ENCODE measurements at places on chromosomes 6 and 20.
A peak's percentile ranks its signal among the peaks of the same experiment; 100 is the strongest.

GRCh38 chr6:25564943-25565342 is 87.1 kb upstream of the SCGN start:
- no peak for DNase-seq

- DNase-seq = no peak
Observed at GRCh38 chr6:104885518-104886043, 25.9 kb upstream of the HACE1 start.

GRCh38 chr6:36669002-36669401 is 9.5 kb upstream of the CDKN1A start:
- no peak for DNase-seq

DNA sequence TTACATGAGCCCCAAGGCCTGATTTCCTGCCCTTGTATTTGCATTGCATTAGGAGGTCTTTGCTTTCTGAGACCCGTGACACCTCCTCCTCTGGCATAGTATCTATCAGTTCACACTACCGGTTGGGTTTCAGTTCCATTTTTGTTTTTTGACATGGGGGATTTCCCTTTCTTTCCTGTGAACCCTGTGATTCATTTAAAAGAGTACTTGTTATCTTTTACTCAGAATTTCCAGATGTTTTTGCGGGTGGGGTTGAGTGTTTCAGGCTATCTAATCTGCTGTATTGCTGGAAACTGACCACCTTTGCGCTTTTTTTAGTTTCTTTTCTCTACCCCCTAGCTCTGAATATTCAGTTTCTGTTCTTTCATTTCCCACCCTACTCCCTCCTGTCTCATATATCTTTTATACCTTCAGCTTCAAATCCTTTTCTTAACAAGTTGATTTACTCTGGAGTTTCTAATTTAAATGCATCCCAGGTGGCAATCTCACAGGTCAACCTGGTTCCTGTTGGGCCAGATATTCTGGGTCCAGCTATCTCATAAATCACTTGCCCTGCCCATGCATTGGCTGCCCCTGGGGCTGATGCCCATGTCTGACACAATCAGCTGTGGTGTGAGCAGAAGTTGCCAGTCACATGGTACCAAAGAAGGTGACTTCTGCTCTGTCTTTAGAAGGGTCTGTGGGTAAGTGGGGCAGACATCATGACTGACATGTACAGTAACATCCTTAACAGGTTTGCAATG is 14.3 kb upstream of the NCOA3 start:
- no peak for DNase-seq

DNA sequence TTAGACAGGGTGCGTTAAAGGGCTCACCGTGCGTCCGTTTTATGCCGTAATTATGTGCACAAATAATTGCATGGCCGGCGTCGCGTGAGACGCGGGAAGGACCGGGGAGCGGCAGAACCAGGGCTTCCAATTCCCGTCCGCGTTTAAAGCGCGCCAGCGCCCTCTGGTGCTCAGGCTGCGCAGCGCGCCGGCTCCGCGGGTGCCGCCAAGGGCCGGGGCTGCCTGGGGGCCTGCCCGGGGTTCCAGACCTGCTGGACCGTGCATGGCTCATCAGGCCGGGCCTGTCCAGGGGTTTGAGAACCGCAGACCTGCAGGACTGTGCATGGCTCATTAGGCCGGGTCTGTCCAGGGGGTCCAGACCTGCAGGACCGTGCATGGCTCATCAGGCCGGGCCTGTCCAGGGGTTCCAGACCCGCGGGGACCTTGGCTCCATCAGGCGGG is 369.0 kb downstream of the THBS2 start:
- peak; percentile 3 for DNase-seq

DNA sequence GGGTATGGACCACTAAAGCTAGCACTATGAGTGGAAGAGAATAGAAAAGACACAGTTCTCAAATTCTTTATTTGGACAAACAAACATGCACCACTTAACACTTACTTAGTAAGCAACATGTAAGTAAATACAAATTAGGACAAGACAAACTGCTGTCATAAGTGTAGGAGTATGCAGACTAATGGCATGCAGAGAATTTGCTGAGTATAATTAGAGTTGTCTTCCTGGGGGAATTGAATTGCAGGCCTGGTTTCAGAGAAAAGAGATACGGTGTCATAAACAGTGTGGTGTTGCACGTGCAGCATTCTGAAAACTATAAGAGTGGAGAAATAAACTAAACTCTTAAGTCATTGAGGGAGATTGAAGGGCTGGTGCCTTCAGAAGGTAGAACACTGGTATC is 125.2 kb upstream of the EYA4 start:
- DNase-seq = no peak

Measured in HS-5 (cell line).